Activated CD4-positive, alpha-beta T cell treated with anti-CD3 and anti-CD28 coated beads, Interleukin-2, amount 50 U/mL, for 48 hours (primary cell): ENCODE measurements at places on chromosomes 3 and 15.

GRCh38 chr15:51647128-51647562 is 24.6 kb upstream of the DMXL2 start:
- DNase-seq: no peak

DNA sequence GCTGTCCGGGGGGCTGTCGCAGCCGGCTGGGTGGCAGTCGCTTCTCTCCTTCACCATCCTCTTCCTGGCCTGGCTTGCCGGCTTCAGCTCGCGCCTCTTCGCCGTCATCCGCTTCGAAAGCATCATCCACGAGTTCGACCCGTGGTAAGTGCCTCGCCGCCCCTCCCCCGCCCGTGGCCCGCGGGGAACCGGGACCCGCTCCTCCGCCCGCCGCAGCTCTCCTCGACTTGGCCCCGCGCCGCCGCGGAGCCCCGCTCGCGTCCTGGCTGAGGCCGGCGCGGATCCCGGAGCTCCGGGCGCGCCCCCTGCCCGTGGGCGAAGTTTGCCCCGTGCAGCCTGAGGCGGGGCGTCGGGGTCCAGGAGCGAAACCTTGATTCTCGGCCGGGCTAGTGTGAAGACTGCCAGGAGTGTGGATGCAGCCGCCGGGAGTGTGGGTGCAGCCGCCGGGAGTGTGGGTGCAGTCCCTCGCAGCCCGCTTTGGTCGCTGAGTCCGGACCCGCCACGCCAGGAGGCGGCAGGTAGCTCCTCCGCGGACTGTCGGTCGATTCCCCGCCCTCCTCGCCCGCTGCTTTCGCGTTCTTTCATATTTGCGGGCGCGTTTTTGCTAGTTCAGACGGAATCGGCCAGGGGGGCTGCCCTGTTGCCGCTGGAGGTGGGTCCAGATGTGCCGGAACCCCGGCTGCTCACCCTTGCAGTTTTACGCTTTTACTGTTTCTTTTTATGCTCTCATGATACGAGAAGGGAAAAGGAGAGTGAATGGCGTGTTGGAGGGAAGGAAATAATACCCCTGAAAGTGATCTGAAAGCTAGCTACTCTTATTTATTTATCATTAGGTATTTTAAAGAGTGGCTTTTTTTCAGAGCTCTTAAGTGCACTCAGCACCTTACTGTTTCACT is 692 bp downstream of the STT3B start:
- DNase-seq: peak; percentile 56

DNA sequence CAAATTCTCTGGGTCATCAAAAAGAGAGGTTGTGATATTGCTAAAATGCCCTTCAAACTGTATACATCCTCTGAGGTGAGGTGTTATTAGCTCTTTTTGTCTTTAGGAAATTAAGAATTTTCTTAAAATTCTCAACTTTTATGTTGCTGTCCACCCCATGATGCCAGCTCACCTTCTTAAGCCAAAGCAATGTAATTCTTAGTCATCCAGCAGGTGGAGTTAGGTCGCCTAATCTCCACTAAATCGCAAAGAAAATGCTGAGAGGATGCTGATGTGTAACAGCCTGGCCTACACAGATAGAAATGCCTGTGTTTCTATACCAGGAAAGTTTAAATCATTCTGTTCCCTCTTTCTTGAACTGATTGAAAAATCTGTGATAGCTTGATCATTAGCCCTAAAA is 770.2 kb upstream of the ALCAM start:
- DNase-seq: no peak

DNA sequence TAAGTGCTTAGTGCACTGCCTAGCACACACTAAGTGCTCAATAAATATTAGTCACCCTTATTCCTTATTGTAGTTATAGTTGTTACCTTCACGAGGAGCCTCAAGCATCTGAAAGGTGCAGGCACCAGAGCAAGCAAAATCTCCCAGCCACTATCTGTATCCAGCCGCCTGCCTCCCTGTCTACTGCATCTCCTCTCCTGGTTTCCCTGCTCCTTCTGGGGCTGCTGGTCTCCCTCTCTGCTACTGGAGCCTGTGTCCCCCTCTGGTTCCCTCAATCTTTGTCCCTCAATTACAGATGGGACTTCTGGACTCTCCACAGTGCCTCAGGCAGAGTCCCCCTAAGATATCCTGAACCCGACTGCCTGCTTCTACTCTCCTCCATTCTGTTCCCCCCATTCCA is 18.8 kb downstream of the MYL3 start:
- DNase-seq: no peak

DNA sequence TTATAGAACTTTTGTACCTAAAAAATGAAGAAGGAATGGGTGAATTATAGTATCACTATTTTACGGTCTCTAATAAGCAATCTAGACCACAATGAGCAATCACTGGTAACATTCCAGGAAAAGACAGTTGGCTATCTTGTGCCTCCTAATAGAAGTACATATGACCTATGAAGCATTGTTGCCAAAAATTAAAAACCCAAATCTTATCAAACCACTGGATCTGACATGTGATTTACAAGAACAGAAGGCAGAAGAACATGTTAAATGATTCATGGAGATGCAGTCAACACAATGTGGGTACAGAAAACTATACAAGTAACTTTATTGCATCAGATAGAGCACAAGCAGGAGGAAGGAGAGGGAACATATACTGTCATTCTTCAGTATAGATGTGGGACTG is 14.5 kb upstream of the HYKK start:
- DNase-seq: no peak

DNA sequence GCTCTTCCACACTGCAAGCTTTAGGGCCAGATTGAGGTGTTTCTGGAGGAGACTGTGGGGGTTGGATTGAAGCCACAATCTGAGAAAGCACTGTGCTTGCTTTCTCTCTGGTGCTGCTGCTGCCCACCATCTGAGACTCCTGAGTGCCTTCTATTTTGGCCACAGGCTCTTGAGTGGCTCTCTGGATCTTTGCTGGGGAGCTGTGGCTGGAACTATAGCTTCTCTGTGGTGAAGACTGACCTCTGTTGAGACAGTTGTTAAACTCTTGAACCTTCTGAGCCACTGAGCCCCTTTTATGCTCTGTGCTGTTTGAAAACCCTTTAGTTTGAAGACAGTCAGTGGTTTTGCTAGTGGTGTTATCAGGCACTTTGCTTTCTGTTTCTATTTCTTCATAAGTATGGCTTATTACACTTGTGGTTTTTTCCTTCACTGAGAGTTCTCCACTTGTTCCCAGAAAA is 108.7 kb upstream of the TSPAN3 start:
- peak; percentile 18 for DNase-seq

GRCh38 chr15:71562251-71562650 is 248.1 kb upstream of the NR2E3 start:
- DNase-seq: no peak

DNA sequence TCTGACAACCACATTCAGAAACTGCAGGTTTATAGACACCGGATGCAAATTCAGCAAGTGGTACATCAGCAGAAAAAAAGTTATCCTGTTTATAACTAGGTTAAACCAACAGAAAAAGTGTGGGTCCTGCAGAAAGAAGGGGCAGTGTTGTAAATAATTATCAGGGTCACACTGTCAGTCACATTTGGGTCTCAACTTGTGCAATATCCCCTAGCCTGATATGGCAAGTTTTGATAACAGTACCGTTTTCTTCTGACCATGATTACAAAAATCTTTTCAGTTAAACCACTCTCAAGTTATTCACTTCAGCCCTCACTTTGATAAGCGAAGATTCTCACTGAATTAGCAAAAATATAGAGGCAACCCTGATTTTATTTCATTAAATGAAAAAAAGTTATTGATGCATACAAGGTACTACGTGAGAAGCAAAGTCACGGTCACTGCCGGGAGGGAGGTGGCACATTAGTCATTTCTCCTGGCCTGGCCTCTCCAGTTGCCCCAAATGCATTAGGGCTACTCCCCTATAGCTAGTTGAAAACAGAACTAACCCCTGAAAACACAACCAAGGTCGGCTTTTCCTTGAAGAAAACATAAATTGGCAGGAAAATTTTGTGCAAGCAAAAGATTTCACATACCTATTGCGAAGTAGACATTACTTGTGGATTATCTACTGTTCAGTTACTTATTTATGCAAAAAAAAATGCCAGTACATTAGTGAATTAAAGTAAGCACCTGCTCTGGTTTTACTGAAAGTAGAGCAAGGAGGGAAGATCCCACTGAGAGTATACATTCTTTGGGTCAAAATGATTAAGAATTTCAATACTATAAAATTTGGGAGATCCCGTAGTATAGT is 28.6 kb downstream of the IL5RA start:
- DNase-seq: no peak

DNA sequence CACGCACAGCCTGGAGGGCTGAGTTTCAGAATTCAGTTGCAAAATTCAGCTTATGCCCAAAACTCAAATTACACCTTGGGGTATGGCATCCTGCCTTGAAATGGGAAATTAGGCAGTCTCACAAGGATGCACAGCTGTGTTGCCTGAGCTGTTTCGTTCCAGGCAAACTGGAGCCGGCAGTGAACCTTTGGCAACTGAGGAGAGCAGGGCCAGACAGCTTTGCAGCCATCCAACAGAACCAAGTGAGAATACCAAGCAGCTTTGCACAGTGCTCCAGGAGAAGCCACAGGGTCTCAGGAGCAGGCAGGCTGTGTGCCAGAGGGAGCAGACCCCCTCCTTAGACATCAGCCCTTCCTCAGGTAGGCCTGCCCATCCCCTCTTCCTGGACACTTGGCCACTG is 32.5 kb upstream of the BFSP2 start:
- DNase-seq: no peak

- DNase-seq: no peak
Measured at GRCh38 chr15:26595611-26596010, 177.3 kb downstream of the GABRB3 start.

DNA sequence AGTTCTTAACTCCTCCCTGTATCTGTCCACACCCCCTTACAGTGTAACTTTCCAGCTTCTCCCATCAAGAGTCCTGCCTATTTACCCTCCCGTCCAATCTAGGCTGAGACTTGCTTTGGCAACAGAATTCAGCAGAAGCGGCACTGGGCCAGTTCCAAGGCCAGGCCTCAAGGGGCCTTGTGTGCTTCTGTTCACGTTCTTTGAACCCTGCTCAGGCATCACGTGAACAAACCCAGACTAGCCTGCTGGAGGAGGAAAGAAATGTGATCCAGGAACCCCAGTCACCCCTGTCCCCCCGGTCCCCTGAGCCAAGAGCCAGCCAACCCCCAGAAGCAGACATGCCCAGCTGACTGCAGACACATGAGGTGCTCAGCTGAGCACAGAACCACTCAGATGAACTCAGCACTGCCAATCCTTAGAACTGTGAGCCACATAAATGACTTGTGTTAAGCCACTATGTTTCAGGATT is 76.1 kb upstream of the DCLK3 start:
- no peak for DNase-seq

DNA sequence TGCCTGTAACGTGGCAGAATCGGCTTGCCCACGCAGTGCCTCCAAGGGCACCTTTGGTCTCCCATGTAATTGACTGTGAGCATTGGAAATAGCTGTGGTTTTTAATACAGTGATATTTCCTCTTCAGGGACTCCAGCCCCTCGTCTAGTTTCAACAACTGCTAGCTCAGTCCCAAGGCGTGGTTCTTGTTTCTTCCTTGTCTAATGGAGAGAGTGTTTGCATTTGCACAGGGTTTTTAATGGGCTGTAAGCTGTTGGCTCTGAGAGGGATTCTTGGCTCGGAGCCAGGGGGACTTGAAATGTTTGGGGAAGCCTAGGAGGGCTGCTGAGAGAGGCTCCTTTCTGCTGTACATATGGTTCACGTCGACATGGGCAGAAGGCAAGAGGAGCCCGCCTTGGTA is 86.2 kb downstream of the THSD4 start:
- no peak for DNase-seq

- DNase-seq: no peak
Measured at GRCh38 chr3:69079269-69080159, 651 bp downstream of the UBA3 start.
